ENCODE measurements at places on chromosomes 3 and 15.

- DNase-seq: no peak
These were observed 495.4 kb downstream of the FOXP1 start for GRCh38 chr3:71088019-71088708.

DNA sequence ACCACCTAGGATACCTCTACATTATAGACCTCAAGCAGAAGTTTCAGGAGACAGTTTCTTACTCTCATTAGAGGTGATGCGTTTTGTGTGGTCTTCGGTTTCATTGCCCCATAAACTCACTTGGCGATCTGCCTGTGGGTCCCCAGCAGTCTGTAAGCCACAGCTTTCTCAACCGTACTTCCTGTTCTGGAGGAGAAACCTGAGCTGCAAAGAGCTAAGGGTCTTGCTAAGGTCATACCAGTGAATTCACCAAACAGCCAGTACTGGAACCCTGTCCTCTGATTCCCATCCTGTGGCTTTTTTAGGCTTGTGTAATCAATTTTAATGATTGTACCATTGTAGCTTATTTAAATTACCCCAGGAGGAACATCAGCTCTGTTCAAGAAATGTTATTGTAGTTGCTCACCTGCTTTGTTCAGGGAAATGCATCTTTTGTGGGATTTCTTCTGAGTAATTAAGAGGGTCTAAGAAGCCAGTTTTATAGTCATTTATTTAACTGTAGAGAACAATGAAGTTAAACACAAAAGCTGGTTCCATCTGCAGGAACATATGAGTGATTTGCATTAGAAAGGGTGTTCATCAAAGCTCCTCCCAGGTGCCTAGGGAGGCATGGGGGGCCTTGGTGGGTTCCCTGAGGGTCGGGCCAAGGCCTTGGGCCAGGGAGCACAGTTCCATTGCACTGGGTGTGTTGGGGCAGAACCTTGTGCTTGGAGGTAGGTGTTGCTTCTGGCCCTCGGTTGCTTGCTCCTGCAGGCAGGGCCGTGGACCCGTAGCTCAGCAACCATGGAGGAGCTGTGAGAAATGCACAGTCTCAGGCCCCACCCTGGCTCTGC lies 69.6 kb downstream of the APBA2 start:
- no peak for DNase-seq

- DNase-seq: no peak
These were observed 296.9 kb downstream of the NTRK3 start for GRCh38 chr15:87959662-87960061.

GRCh38 chr3:196563721-196564225 lies 4.6 kb downstream of the WDR53 start:
- no peak for DNase-seq

- no peak for DNase-seq
These were observed 20.6 kb downstream of the COL8A1 start for GRCh38 chr3:99659032-99659431.

DNA sequence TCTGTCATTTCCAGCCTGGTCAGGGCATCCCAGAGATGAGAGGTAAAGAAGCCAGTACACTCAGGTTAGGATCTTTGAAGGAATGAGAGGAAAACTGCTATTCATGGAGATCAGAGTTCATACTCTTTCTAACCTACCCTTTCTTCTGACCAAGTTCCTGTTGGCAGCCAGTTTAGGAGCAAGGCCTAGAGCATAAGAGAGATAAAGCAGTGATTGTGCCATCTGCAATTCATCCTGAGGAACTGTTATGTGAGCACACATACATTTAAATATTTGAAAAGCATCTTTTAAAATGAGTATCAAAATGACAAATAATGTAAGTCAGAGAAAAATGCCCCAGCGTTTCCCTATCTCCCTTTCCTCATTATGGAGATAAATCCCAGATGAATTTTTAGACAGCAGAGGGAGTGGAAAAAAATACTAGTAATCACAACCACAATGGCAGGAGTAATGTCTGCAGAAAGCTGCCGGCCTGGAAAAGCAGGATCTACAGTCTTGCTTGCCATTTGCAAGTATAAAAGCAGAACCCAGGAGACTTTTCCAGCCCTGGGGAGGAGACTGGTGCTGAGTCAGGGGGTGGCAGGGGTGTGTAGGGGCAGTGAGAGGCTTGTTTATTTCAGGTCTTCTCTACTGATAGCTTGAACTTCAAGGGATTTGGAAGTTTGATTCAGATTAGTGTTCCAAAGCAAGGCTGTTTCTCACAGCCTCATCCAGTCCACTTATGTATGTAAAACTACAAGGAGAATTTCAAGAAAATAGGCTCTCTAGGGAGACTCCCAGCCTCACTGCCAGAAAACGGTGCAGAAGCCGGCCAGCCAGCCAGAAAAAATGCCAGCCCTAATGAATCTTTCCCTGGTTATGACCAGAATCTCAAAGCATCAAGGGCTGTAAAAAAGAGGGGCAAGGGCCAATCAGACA lies 1052.4 kb downstream of the TUSC7 start:
- DNase-seq: no peak

All from activated CD8-positive, alpha-beta memory T cell treated with anti-CD3 and anti-CD28 coated beads for 1 hour (primary cell).